ENCODE measurements at places on chromosomes 11 and 22.

GRCh38 chr11:29914203-29914930 is 102.5 kb downstream of the KCNA4 start:
- DNase-seq: no peak

DNA sequence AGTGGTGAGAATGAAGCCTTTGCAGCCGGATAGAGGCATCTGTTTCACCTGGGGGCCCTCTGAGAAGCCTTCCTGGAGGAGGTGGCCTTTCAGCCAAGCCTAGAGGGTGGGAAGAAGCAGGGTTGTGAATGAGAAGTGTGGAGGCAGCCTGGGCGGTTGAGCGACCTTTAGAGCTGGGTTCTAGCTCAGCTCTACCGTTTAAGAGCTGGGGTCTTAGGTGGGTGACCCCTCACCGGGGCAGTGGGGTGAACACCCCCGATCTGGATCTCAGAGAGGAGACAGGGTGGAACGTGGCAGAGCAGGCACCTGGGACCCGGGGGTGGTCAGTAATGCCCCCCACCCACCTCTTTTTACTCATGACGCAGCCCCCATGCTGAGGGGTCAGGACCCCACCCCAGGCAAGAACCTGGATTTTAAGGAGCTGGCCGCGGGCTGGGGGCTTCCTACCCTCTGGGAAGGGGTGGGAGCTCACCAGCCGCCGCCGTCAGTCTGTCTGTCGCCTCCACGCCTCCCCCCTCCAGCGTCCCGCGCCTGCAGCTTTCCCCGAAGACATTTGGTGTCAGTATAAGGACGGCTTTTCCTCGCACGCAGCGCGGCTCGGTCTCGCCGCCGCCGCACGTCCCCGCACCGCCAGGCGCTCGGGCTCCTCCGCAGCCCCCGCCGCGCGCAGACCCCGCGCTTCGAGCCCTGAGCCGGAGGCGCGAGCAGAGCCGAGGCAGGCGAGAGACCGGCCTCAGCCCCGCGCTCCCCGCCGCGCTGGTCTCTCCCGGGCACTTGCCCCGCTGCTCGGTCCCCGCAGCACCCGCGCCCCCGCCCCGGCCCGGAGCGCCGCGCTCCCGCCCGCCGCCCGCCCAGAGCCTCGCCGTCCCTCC is 13.3 kb upstream of the CACNA1I start:
- peak; percentile 33 for DNase-seq

GRCh38 chr22:50696799-50697561 is 24.4 kb downstream of the SHANK3 start:
- peak; percentile 72 for DNase-seq

DNA sequence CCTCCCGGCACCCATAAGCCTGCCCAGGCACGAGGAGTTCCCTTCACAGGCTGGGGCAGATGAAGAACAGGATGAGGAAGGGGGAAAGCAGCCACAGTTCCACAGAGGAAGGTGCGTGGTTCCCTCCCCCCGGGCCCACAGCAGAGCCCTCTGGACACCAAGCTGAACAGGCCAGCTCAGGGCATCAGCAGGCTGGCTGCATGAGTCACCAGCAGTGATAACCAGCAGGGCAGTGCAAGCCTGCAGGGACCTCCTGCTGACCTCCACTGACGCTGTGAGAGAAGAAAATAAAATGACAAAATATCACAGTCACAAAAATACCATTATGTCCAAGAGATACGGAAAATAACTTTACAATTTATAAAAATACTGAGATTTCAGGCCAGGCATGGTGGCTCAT is 11.5 kb downstream of the RTL6 start:
- DNase-seq: no peak

DNA sequence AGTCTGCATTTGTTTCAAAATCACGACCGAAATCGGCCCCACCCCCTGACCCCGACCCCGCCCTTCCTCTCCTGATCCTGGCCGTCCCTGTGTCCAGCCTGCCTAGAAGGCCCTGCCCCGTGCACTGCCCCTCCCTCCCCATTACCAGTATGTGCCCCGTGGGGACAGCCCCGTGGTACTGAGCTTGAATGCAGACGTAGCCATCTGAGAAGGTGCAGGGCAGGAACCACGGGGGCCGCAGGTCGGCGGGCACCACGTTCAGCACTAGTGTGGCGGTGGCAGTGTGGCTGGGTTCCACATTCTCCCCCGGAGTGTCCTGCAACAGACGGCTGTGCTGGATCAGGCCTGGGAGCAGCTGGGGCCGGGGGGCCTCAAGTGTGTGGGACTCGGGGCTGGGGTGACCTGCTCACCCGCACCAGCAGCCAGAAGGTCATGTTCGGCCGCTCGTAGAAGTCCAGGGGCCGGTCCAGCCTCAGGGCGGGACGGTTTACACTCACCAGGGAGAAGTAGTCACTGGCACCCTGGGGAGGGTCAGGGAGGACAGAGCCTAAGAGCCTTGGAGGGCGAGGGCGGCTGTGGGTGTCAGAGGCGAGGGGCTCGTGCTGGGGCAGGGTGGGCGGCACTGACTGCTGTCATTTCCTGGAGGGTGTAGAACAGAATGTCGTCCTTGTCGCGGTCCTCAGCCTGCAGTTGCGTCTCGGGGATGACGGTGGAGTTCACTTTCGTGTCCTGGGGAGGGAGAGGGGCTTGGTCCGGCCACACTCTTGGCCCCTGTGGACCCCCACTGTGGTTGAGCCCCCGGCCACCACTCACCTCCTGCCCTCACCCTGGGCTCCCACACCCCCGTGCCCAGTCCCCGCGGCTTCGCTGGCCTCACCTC is 3.6 kb downstream of the CDHR5 start:
- DNase-seq: no peak

DNA sequence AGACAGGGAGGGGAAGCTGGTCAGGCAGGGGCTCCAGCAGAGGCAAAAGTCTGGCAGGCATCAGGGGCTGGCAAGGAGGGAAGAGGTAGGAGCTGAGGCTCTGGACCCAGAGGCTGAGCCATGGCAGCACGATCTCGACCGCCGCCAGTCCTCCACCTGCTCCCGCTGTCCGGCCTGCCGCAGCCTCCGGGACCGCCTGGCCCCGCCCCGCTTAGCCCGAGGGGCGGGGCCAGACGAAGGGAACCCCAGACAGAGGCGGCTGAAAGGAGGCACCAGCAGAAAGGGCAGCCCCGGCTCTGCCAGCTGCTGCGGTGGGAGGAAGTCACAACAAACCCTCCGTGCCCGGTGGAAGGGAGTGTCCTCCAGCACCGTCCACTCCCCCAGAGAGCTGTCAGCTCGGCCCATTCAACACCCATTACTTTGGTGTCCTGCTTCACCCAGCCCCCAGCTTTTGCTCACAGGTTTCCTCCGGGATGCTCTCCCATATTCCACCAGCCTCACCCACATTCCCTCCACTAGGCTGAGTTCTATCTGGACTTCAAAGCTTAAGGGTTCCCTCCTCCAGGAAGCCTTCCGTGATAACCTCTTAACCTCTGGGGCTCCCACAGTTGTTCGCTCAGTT is at the start of gene MFNG:
MFNG (minus strand) TSS at position 161 of the 622 bp plus-strand sequence. CDS start 207 bp downstream, outside the sequence.
- DNase-seq: peak; percentile 62

DNA sequence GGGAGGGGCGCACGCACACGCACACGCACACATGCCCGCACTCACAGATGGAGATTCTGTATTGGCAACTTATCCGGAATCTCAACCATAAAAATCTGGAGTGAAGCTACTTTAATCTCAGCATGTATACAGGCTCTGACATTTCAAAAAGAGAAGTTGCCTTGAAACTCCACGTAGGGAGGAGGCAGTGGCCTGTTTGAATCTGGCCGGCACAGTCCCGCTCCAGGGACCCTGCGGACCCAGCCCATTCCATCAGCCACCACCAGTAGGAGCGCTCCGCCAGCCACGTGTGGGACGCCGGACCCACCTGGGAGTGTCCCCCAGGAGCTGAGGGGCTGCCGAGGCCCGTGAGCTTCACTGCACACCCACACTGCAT is 1.9 kb upstream of the SYT8 start:
- no peak for DNase-seq

- DNase-seq: peak; percentile 88
These were observed 168.5 kb downstream of the ARHGAP42 start for GRCh38 chr11:100855466-100856067.

GRCh38 chr22:21455334-21456089 is 11.7 kb upstream of the TMEM191C start:
- no peak for DNase-seq

DNA sequence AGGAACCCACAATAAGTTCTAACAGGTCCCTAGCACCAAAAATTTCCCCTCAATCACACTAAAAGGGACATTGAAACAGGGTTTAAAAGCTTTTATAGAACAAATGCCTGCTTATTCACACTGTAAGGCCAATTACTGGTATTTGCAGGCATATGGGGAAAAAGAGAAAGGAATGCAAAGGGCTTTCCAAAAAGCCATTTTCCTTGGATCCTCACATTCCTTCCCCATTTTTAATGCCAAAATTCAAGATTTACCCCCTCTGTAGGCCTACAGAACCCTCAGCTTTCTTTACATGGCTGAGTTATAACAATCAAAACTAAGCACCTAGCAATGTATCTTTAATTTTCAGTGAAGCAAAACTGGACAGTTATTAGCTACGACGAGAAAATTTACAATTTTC is 102.0 kb downstream of the SBF2 start:
- DNase-seq: no peak

DNA sequence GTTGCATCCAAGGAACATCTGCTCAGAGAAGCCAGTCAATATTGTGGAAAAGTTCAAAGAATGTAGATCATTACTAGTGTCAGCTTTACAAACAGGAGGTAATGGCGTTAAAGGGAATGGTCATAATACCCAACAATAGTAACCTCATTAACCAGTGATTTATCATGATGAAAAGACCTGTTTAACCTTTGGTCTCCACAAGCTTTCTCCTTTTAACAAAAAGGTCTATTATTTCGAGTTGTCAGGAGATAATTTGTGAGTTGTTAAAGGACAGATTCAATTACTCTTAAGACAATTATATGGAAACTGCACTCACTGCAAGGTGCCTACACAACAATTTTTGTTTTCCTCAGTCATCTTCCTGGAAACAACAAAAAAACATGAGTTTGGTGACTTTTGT is 73.8 kb upstream of the HTATIP2 start:
- no peak for DNase-seq

GRCh38 chr11:84249344-84250135 is 963.4 kb upstream of the CCDC90B start:
- no peak for DNase-seq

DNA sequence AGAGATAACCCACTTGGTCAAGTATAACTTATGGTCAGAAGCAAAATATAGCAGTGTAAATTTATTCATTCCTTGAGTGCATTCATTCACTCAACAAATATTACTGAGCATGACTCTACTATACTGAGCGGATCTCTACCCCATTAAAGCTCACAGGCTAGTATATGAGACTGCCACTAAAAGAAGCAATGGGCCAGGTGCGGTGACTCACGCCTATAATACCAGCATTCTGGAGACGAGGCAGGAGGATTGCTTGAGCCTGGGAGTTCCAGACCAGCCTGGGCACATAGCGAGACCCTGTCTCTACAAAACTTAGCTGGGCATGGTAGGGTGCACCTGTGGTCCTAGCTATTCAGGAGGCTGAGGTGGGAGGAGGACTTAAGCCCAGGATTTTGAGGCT is 197.6 kb upstream of the BLID start:
- no peak for DNase-seq

DNA sequence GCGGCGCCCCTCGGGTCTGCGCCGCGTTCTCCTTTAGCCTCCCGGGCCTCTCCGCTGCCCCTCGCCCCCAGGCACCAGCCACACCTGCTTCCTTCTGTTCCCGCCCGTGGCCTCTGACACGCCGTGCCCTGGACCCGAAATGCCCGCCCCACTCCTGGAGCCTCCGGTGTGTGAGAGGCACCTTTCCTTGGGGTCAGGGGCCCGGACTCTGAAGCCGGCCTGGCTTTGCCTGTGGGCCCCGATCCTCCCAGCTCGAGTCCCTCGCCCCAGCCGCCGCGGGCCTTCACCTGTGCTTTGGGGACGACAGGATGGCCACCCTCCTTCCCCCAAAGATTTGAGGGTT is 661 bp upstream of the CDPF1 start:
- DNase-seq: no peak

- DNase-seq: no peak
These were observed 604.9 kb downstream of the BUD13 start for GRCh38 chr11:116167706-116168458.

- no peak for DNase-seq
These were observed 79.7 kb downstream of the C22orf31 start for GRCh38 chr22:28981818-28982499.

GRCh38 chr11:67613313-67613959 is 6.7 kb downstream of the NDUFV1 start:
- DNase-seq: no peak

GRCh38 chr11:69463181-69463994 is 18.1 kb upstream of the LINC01488 start:
- peak; percentile 73 for DNase-seq

- no peak for DNase-seq
These were observed 34.4 kb upstream of the DNAJB13 start for GRCh38 chr11:73916435-73916834.

DNA sequence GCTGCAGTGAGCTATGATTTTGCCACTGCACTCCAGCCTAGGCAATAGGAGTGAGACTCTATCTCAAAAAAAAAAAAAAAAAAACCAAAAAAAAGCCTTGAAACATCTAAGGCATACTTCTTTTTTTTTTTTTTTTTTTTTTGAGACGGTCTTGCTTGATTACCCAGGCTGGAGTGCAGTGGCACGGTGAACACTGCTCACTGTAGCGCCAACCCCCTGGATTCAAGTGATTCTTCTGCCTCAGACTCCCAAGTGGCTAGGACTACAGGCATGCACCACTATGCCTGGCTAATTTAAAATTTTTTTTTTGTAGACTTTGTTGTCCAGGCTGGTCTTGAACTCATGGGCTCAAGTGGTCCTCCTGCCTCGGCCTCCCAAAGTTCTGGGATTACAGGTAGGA is 19.5 kb downstream of the ARFGAP3 start:
- no peak for DNase-seq

- DNase-seq: no peak
These were observed 90.5 kb upstream of the VPREB1 start for GRCh38 chr22:22154040-22154439.

DNA sequence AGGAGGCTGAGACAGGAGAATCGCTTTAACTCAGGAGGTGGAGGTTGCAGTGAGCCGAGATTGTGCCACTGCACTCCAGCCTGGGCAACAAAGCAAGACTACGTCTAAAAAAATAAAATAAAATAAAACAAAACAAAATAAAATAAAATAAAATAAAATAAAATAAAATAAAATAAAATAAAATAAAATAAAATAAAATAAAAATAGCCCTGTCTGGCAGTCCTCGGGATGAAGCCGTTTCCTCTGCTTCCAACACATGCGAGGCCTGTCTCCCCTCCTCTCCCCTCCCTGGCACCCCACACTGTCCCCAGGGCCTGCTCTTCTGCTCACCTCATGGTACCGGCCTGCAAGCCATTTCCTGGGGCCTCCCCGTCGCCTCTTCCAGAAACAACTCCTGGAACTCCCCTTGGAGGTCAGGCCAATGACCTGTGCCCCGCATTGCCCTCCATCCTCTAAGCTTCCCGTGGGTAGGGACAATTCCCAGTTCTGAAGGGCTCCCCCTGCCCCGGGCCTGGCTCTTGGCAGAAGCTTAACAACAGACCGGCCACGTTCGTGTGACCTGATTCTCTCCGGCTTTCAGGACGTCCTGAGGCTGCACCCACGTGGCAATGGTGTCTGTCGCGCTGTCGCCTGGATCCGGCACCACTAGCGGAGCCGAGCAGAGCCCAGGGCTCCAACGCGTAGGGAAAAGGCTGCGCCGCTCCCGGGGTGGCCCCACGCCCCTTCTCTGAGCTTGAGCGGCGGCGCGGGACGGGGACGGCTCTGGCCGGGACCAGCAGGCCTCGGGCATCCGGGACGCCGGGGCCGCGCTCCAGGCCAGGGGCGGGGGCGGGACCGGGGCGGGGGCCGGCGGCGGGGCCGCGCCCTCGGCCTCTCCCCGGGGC is 456 bp upstream of the PARVB start:
- DNase-seq: peak; percentile 72

- DNase-seq: no peak
These were observed 8.4 kb downstream of the MCHR1 start for GRCh38 chr22:40687706-40688105.

- DNase-seq: no peak
These were observed at the start of gene GDPD4 for GRCh38 chr11:77301510-77301909. Gene GDPD4 (minus strand): TSS chr11:77301686. CDS start chr11:77285137, 16,549 bp downstream.

Data from adipocyte (in vitro differentiated cells).